ENCODE measurements at places on chromosomes 16 and 17.

DNA sequence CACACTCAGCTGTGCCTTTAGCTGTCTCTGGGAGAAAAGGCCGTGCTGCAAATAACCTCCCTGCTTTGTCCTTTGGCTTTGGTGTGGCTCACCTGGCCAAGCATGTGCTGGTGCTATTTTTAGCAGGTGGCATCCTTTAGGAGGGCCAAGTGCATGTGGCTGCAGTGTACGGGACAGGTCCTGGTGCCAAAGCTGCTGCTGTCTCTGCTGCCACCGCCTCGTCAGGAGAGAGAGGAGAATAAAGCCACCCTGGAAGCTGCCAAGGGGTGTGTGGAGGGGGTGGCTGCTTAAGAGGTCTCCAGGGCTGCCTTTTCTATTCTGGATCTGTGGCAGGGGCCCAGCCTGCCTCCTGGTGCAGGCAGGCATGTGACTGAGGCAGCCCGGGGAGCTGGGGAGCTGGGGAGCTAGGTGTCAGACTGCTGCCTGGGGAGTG, 6.2 kb downstream of the AKAP1 start:
- DNase-seq: no peak

DNA sequence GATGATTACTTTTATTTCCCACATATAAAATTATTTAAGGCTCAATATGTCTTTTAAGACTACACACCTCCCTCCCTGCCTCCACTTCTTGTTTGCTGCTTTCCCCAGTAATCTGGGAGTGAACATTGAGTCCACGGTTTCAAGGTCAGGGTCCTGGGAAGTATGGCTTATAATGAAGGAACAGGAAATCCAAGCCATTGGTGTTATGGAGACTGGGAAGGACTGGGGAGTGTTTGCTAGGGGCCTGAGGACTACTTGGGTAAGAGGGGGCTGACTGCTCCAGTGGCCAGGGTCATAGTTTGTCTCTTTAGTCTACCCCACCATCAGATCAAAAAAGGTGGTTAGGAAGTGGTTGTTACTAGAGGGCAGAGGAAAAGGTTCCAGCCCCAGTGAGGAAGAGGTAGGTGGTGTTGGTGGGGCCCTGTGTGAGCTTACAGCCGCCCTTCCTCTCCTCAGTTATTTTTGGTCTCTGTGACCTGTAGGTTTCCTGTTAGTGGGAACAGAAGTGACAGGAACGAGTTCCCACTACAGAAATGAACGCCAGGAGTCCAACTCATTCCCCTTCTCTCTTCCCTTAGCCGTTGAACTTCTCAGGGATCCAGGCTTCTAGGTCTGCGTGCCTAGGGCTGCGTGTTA, 742 bp upstream of the SLC16A13 start:
- DNase-seq: no peak

DNA sequence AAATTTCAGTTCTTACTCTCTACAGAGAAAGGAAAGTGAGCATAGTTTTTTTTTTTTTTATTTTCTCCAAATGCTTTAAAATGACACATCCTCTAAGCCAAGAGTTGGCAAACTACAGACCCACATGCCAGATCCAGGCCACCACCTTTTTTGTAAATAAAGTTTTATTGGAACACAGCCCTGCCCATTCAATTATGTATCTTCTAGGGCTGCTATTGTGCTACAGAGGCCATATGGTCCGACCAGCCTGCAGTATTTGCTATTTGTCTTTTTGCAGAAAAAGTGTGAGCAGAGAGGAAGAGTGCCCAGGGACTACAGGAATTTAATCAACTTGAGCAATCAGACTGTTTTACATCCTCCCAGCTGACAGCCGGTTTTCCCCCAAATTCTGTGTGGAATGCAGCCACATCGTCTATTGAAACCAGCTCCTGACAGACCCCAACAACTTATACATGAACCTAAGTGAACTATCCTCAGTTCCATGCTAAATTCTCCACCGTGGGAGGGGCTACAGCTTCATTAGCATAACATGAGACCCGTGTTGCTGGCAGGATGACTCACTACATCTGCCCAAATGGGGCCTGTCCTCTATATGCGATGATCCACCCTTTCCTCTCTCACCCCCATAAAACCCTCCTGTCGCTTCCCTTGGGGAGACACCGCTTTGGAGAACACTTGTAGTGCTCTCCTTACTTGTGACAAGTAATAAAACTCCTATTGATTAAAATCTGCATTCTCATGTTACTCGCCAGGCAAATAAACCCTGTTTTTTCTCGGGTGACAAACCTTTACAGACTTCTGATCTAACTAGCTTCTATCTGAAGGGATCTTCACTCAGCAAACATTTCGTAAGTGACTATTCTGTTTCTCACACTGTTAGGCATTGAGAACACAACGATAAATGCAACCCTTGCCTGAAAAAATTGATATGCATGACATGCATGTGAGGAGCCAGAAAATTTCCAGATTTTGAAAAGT, 149.4 kb upstream of the HS3ST3A1 start:
- no peak for DNase-seq

DNA sequence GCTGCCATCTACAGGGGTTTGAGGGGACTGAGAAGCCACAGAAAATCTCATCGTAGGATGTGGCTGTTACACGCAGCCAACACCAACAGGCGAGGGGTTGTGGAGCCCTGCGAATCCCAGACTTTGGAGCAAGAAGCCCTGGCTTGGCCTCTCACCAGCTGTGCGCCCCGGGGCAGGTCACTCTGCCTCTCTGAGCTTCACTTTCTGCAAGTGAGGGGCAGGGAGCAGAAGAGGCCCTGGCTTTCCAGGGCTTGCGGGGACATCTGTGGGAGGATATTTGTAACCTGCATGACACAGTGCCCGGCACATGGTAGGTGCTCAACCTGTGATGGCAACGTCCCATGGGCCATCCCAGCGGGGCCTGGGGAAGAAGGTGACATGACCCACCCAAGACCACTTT, 32.9 kb upstream of the CIBAR2 start:
- no peak for DNase-seq

DNA sequence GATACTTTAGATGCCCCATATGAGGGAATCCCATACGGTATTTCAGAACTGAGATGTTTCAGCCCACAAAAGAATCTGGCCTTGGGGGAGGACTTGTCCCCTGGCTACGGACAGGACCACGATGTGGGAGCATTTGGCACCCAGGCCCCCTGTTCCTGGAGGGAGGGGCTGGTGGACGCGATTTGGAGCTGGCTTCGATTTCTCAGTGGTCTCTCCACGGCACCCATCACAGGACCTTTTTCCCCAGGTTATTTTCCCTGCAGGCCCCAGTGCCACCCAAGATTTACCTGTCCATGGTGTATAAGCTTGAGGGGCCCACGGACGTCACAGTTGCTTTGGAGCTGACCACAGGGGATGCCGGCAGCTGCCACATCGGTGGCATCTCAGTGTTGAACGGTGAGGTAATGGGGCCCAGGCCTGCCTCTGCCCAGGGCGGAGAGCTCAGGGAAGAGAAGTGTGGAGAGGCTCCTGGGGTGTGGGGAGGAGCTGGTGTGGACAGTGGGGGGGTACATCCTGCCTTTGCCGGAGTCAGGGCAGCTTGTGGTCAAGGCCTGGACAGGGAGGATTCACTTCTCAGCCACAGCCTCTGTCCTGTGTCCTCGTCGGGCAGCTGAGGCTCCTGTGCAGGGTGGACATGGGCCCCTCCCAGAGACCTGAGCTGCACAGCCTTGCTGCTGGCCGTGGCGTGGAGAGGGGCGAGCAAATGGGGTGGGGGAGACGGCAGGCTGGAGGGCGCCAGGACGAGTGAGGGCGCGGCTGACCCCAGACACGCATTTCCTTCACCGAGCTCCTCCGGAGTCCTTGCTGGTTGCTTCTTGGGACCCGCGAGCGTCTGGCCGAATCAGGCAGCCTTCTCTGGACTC, 9.9 kb downstream of the ENGASE start:
- DNase-seq: no peak

DNA sequence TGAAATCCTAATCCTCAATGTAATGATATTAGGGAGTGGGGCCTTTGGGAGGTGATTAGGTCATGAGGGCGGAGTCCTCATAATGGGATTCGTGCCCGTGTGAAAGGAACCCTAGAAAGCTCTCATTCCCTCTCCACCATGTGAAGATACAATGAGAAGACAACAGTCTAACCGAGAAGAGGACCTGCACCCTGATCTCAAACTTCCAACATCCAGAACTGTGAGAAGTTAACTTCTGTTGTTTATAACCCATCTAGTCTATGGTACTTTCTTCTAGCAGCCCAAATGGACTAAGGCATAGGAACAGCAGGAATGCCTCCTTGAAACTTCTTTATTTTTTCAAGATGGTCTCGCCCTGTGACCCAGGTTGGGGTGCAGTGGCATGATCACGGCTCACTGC, 24.7 kb downstream of the WSB1 start:
- no peak for DNase-seq

DNA sequence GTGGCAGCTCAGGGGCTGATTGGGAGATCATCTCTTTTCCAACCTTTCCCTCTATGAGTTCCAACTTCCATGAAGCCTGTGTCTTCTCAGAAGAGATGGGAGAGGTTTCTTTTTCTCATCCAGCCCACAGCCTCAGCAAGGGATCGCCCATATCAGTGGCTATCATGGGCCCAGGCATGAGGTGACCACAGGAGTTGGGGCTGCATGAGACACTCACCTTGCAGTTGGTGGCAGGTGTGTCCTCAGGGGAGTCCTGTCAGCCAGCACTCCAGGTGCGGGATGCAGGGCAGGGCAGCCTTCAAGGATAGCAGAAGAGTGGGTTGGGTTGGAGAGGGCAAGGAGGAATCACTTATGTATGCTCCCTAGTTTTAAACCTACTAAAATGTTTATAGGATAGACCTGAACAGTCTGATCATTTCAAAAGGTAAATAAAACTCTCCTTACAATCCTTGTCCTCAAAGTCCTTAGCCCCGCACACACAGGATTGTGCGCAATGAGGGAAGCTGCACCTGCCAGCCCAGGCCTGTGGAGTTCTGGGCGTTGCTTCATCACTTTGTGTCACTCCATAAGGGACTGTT, 811.1 kb downstream of the KCNJ18 start:
- DNase-seq: no peak

- no peak for DNase-seq
Measured at GRCh38 chr16:73888840-73889490, 407.6 kb upstream of the PSMD7 start.

- DNase-seq: no peak
Measured at GRCh38 chr17:78951967-78952551, 26.9 kb upstream of the TIMP2 start.

- DNase-seq: peak; percentile 58
Measured at GRCh38 chr17:12431188-12431587, 234.5 kb upstream of the MYOCD start.

GRCh38 chr16:10168258-10168657, 14.0 kb downstream of the GRIN2A start:
- DNase-seq: no peak

DNA sequence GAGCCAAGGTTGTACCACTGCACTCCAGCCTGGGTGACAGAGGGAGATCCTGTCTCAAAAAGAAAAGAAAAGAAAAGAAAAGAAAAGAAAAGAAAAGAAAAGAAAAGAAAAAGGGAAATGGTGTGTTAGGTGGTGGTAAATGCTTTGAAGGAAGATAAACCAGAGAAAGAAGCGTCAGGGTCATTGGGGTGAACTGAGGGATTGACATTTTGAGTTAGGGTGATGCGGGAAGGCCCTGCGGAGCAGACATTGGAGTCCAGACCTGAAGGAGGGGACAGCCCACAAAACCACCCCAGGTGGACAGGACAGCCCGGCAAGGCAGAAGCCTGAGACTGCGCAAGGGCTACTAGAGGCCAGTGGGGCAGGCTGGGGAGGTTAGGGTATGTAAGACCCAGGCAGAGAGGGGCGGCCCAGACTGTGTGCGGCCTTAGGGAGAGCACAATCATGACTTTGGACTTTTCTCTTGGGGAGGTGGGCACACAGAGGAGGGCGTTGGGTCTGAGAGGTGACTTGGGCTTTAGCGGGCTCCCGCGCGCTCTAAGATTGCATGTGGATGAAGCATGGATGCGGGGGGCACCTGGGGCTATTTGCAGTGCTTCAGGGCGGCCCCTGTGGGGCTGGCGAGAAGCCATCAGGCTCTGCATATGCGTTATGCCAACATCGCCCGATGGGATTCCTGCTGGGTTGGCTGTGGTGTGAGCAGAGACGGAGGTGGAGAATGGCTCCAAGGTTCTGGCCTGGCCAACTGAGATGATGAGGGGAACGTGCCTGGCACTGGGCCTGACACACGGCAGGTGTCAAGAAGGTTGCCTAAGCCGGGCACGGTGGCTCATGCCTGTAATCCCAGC, 3.3 kb upstream of the GAA start:
- no peak for DNase-seq

GRCh38 chr17:58280480-58281217, at the start of gene MPO:
Gene MPO, minus strand, starts transcription at chr17:58280935. Its CDS starts 177 bp downstream, at chr17:58280758.
- DNase-seq: peak; percentile 15

DNA sequence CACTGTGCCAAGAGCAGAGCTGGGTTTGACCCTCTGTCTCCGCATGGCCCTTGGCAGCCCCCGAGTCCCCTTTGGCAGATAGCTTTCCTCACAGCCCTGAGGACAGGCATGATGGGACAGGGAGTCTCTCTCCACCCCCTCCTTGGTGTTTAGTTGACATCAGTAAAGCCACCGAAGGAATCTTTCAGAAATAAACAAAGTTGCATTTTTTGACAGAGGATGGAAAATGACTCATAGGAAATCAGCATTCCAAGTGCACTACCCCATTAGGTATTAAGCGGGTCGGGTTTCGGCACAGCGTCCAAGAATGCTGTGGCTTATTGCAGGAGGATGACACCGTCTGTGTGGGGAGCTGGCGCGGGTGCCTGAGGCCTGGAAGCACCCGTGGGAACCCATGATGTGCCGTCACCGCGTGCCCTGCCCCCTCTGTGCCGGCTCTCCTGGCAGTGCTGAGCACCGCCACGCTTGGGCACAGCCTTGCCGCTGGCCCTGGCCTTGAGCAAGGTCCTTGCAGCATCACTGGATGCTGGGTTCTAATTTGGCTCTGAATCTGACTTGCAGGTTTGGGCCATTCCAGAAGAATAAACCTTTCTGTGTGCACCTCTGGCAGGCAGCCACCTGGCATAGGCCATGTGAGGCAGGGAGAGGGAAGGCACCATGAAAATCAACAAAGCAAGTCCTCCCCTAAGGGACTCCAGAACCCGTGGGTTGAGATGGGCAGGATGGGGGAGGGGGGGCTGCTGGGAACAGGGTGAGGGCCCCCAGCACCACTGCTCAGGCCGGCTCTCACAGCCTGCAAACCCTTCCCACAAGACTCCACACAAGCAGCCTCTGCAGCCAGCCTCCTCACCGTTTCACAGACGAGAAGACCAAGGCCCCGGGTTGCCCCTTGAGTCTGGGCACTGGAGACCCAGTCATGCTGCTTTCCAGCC, 50.5 kb upstream of the ZNF469 start:
- DNase-seq: no peak

- DNase-seq: no peak
Measured at GRCh38 chr17:51948128-51948527, 210.4 kb downstream of the CA10 start.

- no peak for DNase-seq
Measured at GRCh38 chr16:49461517-49461951, 87.9 kb downstream of the C16orf78 start.

Measured in GM10248 (cell line).